ENCODE measurements at places on chromosomes 16 and 17. TPM values are rescaled to one million over a fixed set of nuclear protein-coding genes. Genes with fewer than 3 reads are reported as not detected.

Gene MRC2
- 4.5 TPM for total RNA-seq

GRCh38 chr16:71931599-71931998, 36.3 kb downstream of the IST1 start:
- H3K4me3 ChIP-seq = no peak overlapping the region
- H3K36me3 ChIP-seq = peaks cover 11% of the 10 kb centered on the region
- no peaks in the 10 kb centered on the region for H3K27me3 ChIP-seq

- H3K4me1 ChIP-seq = no peaks in the 10 kb centered on the region
- H3K36me3 ChIP-seq = no peaks in the 10 kb centered on the region
- no peak for DNase-seq
- H3K27ac ChIP-seq = no peak overlapping the region
- H3K27me3 ChIP-seq = no peaks in the 10 kb centered on the region
Measured at GRCh38 chr17:41254861-41255260, 323 bp upstream of the KRTAP9-9 start.

DNA sequence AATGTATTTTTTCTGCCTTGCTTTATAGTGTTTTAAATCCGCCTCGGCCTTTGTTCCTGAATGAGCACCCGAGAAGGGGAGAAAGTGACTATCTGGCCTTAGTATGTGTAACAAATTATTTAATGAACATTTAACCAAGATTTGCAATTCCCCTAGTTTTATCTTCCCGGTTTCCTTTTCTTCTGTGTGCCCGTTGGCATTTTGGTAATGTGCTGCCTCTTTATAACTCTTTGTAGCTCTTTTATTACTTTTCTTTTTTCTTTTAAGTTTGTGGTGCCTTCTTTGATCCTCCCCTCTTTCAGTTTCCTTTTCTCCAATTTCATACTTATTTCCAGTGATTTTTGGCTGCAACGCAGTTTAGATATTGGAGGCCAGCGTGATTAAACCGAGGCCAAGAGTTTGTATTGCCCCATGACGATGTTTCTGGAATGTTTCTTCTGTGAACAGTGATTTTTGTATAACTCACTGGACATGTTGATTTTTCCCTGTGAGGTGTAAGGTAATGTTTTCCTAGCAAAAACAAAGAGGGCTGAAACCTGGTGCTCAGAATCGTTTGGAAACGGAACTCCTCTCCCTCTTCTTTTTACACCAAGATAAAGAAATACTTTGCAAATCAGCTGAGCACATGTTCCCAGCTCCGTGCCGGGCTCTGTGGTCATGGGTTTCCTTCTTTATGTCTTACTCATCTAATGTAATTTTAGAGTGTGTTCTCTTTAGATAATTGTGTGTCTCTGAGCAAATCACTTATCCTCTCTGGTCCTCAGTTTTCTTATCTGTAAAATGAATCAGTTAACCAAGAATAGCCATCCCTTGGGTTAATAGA, 344.3 kb downstream of the WWOX start:
- no peak overlapping the region for H3K27ac ChIP-seq
- H3K27me3 ChIP-seq = no peaks in the 10 kb centered on the region
- H3K36me3 ChIP-seq = no peaks in the 10 kb centered on the region
- no peak overlapping the region for H3K4me3 ChIP-seq

GRCh38 chr17:2218426-2218825, 85.2 kb downstream of the SMG6 start:
- H3K4me1 ChIP-seq = peaks cover 11% of the 10 kb centered on the region
- no peak overlapping the region for H3K27ac ChIP-seq
- no peak overlapping the region for H3K4me3 ChIP-seq
- H3K36me3 ChIP-seq = no peaks in the 10 kb centered on the region

DNA sequence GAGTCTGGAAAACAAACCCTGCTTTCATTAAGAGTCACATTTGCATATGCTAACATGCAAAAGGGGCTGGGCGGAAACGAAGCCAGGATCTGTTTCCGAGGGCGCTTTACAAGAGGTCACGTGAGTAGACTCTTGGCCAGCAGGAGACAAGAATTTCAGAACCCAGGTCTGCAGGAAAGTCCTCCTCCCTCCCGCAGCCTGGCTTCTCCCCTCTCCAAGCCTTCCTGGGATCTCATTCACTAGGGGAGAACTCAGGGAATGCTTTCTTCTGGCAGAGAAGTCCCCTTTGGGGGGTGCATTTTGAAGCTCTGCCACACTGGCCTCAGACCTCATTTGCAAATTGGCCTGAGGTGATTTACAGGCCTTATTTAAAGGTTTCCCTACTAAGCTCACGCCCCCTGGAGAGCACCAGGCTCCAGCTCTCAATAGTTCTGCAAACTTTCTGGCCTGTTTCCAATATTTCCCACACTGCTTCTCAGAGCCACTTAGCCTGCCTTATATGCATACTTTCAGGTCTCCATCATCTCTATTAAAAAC, 57.2 kb upstream of the CACNG5 start:
- H3K4me3 ChIP-seq = no peak overlapping the region
- DNase-seq = no peak
- H3K27ac ChIP-seq = no peak overlapping the region
- peaks cover 11% of the 10 kb centered on the region for H3K36me3 ChIP-seq

Gene OTOP3
- not detected for total RNA-seq

DNA sequence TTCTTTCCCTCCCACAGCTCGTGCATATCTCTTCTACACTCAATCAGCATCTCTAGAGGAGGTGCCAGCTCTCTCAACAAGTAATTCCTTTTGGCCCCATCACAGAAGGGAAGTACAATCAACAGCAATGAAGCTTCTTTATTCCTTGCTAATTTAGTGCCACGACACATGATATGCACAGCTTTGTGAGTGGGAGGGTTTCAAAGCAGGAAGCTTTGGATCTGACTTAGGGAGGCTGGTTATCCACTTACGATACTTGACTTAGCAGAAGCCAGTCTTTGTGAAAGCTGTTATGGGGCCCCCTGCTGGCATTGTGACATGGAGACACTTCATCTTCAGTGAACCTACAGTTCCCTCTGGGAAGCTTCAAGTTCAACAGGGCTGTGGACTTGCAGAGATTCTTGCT, 81.0 kb downstream of the TMEM100 start:
- no peak overlapping the region for H3K27ac ChIP-seq
- no peaks in the 10 kb centered on the region for H3K36me3 ChIP-seq
- DNase-seq = peak; percentile 79
- H3K27me3 ChIP-seq = no peaks in the 10 kb centered on the region

GRCh38 chr17:4908711-4909496, 6.0 kb upstream of the CHRNE start:
- H3K4me3 ChIP-seq = peak overlapping the region; percentile 19
- H3K27me3 ChIP-seq = no peaks in the 10 kb centered on the region
- H3K36me3 ChIP-seq = no peaks in the 10 kb centered on the region
- peak; percentile 91 for DNase-seq
- H3K4me1 ChIP-seq = peaks cover 8% of the 10 kb centered on the region

- H3K4me1 ChIP-seq = no peaks in the 10 kb centered on the region
- H3K36me3 ChIP-seq = peaks cover 5% of the 10 kb centered on the region
- no peaks in the 10 kb centered on the region for H3K27me3 ChIP-seq
- no peak overlapping the region for H3K4me3 ChIP-seq
- no peak overlapping the region for H3K27ac ChIP-seq
Measured at GRCh38 chr16:24943471-24943870, 71.7 kb downstream of the ARHGAP17 start.

Gene EVPLL
- not detected for total RNA-seq

Gene NPIPA5
- total RNA-seq = 16.7 TPM

Gene GRIN2A
- not detected for total RNA-seq

- H3K4me3 ChIP-seq = no peak overlapping the region
- no peak for DNase-seq
- H3K36me3 ChIP-seq = no peaks in the 10 kb centered on the region
- H3K27me3 ChIP-seq = no peaks in the 10 kb centered on the region
- H3K4me1 ChIP-seq = no peaks in the 10 kb centered on the region
Measured at GRCh38 chr17:56395787-56396186, 197.7 kb upstream of the NOG start.

DNA sequence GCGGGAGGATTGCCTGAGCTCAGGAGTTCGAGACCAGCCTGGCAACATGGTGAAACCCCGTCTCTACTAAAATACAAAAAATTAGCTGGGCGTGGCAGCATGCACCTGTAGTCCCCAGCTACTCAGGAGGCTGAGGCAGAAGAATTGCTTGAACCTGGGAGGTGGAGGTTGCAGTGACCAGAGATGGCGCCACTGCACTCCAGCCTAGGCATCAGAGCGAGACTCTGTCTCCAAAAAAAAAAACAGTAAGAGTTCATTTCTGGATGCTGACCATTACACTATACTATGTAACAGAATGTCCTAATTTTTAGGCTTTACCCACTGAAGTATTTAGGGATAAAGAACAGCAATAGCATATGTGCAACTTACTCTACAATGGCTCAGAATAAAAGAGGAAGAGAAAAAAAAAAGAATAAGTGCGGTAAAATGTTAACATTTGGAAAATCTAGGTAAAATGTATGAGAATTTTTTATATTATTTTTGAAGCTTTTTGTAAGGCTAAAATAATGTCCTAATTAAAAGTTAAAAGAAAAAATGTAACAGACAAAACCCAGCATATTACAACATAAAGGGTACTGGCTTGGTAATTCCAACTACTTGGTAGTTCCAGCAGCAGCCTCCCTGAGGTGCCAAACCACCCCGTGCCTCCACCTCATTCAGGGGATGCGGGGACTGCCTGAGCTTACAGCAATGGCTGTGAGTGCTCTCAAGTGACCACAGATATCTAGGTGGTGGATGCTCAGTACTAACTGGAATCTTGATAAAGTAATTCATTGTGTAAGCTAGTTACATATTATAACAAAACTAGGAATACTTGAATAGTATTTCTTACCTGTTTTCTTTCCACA, 10.9 kb downstream of the COPS3 start:
- peaks cover 94% of the 10 kb centered on the region for H3K36me3 ChIP-seq
- no peak for DNase-seq
- H3K4me1 ChIP-seq = no peaks in the 10 kb centered on the region
- no peaks in the 10 kb centered on the region for H3K27me3 ChIP-seq
- H3K4me3 ChIP-seq = no peak overlapping the region

Gene CA4
- not detected for total RNA-seq

DNA sequence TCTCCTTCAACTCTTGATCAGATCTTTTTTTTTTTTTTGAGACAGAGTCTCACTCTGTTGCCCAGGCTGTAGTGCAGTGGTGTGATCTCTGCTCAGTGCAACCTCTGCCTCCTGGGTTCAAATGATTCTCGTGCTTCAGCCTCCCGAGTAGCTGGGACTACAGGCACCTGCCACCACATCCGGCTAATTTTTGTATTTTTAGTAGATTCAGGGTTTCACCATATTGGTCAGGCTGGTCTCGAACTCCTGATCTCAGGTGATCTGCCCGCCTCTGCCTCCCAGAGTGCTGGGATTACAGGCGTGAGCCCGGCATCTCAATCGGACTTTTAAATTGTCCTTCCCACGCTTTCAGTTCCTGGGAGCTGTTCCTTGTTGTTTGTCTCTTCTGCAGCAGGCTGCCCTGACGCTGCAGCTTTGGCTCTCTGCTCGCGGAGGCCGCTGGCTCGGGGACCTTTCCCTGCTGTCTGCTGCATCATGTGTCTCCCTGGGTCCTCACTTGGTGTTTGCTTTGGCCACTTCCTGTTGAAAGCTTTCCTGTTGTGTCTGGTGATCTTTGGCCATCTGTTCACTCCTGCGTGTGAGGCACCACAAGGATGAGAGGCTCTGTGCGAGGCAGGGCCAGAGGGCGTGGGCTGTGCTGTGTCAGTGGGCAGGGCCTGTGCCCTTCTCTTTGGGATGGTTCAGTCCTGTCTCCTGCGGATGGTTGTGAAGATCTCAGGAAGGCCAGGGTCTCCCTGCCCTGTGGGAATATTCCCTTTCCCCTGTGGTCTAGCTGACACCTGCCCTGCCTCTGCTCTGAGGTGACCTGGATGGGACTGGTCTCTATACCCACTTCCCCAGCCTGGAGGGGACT, 18.4 kb upstream of the CAPN15 start:
- H3K4me1 ChIP-seq = no peaks in the 10 kb centered on the region
- H3K27ac ChIP-seq = no peak overlapping the region
- DNase-seq = peak; percentile 29
- no peaks in the 10 kb centered on the region for H3K27me3 ChIP-seq
- peaks cover 2% of the 10 kb centered on the region for H3K36me3 ChIP-seq

GRCh38 chr17:46777943-46778915, 40.3 kb downstream of the WNT3 start:
- H3K27ac ChIP-seq = no peak overlapping the region
- no peaks in the 10 kb centered on the region for H3K36me3 ChIP-seq
- H3K4me1 ChIP-seq = no peaks in the 10 kb centered on the region
- no peak overlapping the region for H3K4me3 ChIP-seq
- no peaks in the 10 kb centered on the region for H3K27me3 ChIP-seq

DNA sequence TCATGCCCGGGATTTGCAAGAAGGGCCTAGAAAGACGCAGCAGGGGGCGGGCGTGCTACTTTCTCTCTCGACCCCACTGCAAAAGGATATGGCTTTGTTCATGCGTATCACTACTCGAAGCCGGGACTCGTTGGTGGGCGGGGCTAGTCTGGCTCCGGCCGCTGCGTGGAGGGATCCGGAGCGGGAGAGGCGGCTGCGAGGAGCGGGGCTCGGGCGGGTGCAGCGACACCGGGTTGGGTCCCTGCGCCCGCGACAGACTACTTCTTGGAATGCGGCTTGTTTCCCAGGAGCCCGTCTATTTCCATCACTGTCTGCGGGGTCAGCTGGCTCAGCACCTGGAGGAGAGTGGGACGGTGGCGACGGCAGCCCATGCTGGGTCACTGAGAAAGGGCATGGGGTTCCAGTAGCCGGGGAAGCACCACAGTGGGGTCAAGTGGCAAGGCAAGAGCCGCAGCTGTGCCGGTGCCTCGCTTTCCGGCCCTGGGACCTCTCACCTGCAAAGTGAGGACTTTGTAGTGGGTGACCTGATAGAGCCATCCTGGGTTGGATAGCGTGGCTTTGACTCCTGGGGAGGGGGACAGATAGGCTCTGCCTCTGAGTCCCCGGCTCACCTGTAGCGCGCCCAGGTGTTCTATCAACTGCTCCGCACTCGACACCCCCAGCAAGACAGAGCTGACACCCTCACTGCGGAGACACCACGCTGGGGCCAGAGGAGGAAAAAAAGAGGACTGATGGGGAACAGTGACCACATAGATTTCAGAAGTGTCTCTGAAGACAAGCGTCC, 6.6 kb downstream of the KCNAB3 start:
- H3K36me3 ChIP-seq = no peaks in the 10 kb centered on the region
- DNase-seq = no peak
- no peak overlapping the region for H3K4me3 ChIP-seq
- H3K4me1 ChIP-seq = no peaks in the 10 kb centered on the region
- no peak overlapping the region for H3K27ac ChIP-seq

Gene ACSM3
- 1.8 TPM for total RNA-seq

Gene LRRC36
- total RNA-seq = not detected

Gene TAF1C
- 17.1 TPM for total RNA-seq

GRCh38 chr16:87740909-87741424, 24.8 kb downstream of the KLHDC4 start:
- H3K27ac ChIP-seq = no peak overlapping the region
- H3K4me1 ChIP-seq = no peaks in the 10 kb centered on the region
- no peak overlapping the region for H3K4me3 ChIP-seq
- H3K36me3 ChIP-seq = 0 out of 2 replicates have a peak, but pooled peaks cover 2% of the 10 kb centered on the region
- H3K27me3 ChIP-seq = no peaks in the 10 kb centered on the region

Gene CDH11
- total RNA-seq = 65.1 TPM

DNA sequence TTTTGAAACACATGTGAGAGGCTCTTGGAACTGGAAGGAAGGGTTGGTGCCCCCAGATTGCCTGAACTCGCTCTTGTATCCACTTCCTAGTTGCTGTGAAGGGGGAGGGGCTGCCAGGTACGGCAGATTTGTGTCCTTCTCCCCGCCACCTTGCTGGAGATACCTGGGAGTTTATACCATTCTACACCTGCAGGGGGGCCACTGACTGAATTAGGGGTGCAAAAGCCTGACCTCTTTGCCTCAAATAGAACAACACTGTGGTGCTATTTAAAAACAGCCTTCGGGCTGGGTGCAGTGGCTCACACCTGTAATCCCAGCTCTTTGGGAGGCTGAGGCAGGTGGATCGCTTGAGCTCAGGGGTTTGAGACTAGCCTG, 35.1 kb upstream of the IL34 start:
- no peaks in the 10 kb centered on the region for H3K36me3 ChIP-seq
- no peaks in the 10 kb centered on the region for H3K27me3 ChIP-seq
- H3K4me1 ChIP-seq = no peaks in the 10 kb centered on the region
- H3K4me3 ChIP-seq = no peak overlapping the region
- no peak overlapping the region for H3K27ac ChIP-seq

Measured in SJCRH30 (cell line).